ENCODE measurements at places on chromosomes 16 and 17.

DNA sequence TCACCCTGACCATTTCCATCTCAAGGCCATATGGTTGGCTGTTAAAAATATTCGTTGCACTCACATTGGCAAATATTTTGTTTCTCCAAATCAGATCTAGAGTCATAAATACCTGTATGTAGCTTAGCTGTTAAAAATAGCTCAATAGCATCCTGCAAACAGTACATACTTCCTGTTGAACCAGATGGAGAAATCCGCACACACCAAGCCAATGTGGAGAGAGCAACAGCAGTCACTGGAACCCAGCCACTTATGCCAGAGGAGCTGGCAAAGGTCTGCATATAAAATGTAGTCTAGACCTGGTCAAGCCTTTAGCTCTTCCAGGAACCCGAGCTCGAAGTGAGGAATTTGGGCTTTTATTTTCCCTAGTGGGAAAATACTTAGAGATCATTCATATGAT, 146.4 kb upstream of the KCNJ16 start:
- no peak for DNase-seq

DNA sequence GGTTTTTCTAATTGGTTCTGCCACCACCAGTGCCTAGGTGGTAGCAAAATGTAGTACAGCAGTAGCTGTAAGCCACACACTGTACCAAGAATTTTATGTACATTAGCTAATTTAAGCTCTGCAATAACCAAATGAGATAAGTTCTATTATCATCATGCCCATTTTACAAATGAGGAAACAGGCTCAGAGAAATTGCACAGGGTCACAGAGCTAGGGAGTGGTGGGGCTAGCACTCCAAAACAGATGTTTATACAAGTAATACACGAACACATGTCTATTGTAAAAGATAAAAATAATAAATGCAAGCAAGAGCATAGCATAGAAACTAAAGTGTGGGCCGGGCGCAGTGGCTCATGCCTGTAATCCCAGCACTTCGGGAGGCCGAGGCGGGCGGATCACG, 13.6 kb downstream of the RSAD1 start:
- DNase-seq: no peak

GRCh38 chr17:13520899-13521572, 80.7 kb downstream of the HS3ST3A1 start:
- no peak for DNase-seq

DNA sequence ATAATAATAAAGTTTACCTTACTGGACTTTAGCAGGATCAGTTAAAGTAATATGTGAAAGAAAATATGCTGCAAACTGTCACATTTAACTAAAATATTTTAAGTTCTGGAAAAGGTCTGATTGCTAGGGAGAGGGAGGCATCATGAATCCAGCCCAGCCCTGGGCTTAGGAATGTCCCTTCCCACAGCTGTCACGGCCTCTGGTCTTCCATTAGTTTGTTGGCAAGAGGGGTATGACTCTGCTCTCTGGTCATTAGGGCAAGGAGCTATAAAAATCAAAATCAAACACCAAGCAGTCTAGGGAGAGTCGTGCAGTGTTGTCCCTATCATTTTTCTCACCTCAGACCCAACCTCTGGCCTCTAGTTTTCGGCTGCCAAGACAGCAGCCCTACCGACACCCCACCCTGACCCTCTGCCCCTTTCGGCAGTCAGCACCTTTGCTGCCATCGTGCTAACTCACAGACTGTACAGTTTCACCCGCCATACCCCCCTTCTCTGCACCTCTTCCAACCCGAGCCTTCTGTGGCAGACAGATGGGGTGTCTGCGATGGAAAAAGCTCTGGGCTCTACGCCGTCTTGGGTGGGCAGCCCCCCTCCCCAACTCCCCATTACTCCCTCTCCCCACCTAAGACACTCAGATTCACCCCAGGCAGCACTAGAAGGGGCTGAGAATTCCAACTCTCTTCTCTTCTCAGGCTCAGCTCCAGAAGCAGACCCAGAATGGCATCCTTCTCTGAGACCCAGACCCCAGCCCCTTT, 41.4 kb downstream of the NEUROD2 start:
- DNase-seq: no peak

- DNase-seq: no peak
Measured at GRCh38 chr17:70780031-70780430, 610.7 kb downstream of the KCNJ2 start.

GRCh38 chr17:78665387-78665951, 88.3 kb upstream of the DNAH17 start:
- no peak for DNase-seq

GRCh38 chr16:22967521-22968095, 153.6 kb downstream of the HS3ST2 start:
- no peak for DNase-seq

GRCh38 chr17:78923660-78924453, 1.3 kb downstream of the TIMP2 start:
- peak; percentile 41 for DNase-seq

DNA sequence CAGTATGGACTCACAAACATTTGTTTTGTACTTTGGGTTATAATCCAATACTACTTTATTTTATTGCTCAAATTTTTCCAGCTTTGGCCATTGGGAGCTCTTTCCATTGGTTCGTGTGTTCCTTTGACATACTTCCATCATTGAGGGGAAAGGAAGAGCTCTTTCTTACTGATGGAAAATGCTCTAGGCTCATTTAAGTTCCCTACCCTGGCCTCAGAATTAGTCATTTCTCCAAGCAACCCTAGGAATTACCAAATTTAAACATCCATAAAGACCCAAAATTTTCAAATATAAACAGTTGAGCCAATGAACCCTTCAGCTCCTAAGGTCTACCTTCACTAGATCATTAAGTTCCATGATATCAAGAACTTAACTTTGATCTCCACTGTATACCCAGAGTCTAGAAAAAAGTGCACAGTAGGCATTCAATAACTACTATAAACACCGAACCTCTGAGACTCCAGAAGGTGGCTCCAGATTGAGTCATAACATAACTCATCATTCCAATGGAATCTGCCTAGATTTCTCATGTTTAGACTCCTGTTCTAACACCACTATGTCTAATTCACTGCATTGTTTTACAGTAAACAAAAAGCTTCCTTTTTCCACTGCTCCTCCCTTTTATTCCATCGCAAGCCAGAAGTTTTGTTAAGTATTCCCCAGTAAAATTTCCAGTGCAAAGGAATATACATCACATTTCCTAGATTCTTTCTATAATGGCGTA, 39.0 kb downstream of the SMURF2 start:
- DNase-seq: no peak

GRCh38 chr17:19374136-19374535, 4.2 kb upstream of the MAPK7 start:
- DNase-seq: no peak

DNA sequence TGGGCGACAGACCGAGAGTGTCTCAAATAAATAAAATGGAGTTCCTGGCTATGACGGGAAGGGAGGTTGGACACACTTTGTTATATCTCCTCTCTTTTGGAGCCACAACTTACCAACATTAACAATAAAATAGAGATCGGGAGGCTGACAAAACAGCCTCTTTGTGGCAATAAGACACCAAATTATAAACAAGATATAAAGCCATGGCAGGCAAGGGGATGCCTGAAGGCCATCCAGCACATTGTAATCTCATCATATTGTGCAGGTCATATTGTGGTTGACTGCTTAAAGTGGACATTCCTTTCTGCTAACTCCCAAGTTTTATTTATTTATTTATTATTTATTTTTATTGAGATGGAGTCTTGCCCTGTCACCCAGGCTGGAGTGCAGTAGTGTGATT, 59.9 kb upstream of the MGAT5B start:
- DNase-seq: no peak

DNA sequence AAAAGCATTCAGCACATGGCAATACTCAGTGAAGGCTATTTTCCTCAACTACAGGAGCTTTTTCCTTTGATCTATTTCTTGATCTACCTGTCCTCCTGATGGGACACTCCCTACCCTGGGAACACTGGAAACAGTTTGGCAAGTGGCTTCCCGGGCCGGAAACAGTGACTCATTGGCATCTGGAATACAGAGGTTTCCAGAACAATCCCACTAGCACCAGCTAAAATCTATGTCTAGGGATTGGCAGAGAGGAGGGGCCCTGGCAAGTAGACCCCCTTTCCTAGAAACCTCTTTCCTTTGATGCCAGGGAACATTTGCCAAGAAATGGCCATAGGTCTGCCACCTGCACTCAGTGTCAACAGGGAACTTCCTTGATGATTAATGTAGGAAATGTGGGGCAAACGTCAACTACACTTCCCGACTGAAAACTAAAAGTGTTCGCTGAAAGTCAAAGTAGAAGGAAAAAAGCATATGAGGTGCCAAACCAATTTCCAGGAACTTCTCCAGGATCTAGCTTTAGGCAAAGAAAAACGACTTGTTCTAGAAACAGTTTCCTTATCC, 30.4 kb upstream of the FBXW10B start:
- no peak for DNase-seq

DNA sequence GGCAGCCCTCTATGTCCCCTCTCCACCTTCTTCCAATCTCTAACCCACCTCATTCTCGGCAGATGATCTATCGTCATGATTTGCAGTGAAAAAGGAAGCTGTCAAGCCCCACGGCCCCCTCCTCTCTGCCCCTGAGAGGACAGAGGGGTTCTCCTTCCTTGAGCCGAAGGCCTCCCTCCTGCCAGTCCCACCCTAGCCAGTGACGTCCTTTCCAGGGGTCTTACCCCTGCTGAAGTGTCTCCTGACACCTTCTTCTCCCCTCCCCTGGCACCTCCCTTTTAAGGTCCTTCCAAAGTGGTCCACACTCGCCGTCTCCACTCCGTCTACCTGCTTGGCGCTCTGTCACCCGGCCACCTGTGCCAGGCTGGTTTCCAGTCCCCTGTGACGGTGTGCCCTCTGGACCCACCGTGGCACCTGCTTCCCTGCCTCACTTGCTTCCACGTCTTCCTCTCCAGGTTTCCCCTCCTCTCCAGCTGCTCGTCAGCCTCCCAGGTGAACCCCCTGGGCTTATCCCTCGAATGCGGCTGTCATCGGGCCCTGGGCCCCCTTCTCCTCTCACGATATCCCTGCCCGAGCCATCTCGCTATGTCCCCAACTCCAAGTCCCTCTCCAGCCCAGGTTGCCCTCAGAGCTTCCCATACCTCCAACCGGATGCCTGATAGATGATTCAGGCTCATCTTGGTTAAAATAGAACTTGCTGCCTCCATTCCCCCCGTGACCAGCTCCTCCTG, 5.7 kb downstream of the CCDC102A start:
- no peak for DNase-seq

GRCh38 chr16:76201385-76201784, 75.8 kb upstream of the CNTNAP4 start:
- DNase-seq: no peak

- DNase-seq: no peak
Measured at GRCh38 chr17:2215616-2216364, 87.8 kb downstream of the SMG6 start.

Measured in NCI-H187 (cell line).